Stimulated activated CD8-positive, alpha-beta memory T cell treated with anti-CD3 and anti-CD28 coated beads, Interleukin-15, amount 100 ng/mL, for 48 hours (primary cell): ENCODE measurements at places on chromosomes 11 and 22.

DNA sequence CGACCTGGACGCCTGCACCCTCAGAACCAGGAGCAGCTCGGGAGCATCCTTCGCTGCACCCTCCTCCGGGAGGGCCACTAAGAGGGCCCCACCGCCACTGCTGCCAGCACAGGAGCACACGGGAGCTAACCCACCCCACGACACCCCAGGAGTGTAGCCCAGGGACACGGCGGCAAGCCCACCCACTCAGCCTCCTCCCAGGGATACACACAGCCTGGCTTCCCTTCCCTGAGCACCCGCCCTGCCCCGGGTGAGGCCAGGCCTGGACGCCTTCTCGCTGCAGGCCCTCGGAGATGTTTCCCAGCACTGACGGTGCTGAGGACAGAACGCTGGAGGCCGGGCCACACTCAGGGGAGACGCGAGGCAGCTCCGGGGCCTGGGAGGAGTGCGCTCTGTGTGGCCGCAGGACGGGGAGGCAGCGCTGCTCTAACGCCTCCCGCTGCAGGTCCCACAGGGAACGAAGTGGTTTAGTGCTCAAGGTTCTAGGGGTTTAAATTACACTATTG, 190.4 kb downstream of the BRD1 start:
- DNase-seq = no peak

GRCh38 chr11:68431984-68432645, 28.4 kb upstream of the PPP6R3 start:
- DNase-seq = no peak

DNA sequence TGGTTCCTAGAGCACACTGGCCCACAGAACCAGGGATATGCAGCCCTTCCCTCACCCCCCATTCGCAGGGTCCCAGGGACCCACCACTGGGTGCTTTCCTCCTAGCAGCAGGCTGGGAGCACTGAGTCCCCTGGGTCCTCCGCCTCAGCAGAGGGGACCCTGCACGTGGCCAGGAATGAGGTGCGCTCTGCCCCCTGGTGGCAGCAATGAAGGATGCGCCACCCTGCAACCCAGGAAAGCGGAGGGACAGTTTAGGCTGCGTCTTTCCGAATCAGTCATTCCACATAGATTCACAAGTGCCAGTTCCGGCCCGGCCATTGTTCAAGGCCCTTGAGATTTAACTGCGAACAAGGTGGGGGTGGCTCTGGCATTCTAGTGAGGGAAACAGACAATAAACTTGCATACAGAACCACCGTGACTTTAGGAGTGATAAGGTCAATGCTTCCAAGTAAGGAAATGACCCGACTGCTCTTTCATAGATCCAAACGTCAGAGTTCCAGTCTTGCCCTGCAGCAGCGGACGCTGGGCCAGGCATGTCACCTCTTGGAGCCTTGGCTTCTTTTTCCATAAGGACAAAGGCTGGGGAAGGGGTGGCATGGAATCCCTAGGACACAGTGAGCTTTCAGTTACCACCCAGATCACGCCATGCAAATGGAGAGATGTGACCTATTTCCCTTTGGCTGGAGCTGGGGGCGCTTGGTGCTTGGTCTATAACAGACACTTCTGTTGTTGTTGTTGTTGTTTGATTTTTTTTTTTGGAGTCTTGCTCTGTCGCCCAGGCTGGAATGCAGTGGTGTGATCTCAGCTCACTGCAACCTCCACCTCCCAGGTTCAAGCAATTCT, 7.7 kb downstream of the RIN1 start:
- peak; percentile 68 for DNase-seq

- no peak for DNase-seq
These were observed 4.1 kb downstream of the SLC36A4 start for GRCh38 chr11:93193731-93194130.

DNA sequence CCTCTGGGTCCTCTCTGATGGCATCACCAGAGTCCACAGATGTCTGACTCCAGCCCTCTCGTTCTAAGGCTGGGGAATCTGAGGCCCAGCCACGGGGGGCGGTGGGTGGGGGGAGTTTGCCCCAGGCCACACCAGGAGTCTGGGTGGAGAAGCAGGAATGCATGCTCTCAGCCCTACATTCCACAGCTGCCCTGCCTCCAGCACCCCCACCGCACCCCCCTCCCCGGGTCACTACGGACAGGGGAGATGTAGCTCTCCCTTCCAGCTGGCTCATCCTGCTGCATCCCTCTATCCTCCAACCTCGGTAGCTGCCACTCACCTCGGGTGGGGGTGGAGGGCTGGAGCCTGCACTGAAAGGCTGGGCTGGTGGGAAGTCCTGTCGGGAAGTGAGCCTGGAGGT, 2.3 kb upstream of the PVALB start:
- no peak for DNase-seq

- no peak for DNase-seq
These were observed 20.5 kb upstream of the RBFOX2 start for GRCh38 chr22:36048911-36049677.

- DNase-seq = no peak
These were observed 360.0 kb upstream of the DDI1 start for GRCh38 chr11:103676413-103676812.

- DNase-seq = no peak
These were observed 7.6 kb downstream of the XBP1 start for GRCh38 chr22:28792491-28793383.

DNA sequence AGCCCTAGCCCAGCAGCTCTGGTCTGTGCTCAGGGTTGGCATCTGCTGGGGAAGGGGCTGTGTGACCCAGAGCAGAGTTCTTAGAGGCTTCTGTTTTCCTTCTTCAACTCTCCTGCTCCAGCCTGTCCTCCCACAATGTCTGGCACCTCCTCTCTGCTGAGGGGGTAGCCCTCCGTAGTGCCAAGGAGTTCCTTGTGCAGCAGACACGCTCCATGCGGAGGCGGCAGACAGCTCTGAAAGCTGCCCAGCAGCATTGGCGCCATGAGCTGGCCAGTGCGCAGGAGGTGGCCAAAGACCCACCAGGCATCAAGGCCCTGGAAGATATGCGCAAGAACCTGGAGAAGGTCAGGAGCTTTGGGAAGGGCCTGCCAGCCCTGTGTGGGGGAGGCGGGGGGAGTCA, 69.3 kb downstream of the CEP164 start:
- no peak for DNase-seq

DNA sequence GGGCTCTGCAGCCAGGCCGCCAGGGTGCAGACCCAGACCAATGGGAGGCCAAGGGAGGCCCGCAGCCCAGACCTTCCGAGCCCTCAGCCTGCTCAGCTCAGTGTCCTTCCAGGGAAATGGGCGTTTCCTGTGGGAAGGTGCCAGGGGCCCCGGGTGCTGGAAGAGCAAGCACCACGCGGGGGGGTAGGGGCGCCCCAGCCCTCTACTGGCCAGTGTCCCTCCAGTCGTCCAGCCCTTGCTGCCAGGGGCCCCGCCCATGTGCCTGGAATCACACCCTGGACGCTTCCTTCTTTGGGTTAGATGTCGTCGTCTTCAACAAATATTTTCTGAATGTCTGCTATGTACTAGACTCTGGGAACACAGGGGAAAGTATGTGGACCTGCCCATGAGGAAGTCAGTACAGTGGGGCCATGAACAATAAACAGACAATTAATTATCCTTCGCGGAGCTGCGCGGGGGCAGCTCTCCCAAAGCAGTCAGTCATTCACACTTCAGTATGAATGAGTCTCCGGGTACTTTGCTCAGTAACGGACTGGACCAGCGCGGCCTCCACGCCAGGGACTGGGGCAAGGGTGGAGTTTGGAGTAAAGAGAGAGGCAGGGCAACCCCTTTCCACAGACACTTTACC, 60.2 kb downstream of the CDKN1C start:
- no peak for DNase-seq

- DNase-seq = no peak
These were observed 15.7 kb upstream of the GDPD5 start for GRCh38 chr11:75541193-75542087.

- DNase-seq = no peak
These were observed 20.1 kb upstream of the SYT8 start for GRCh38 chr11:1814691-1815090.

GRCh38 chr11:127118811-127119210, 118.2 kb upstream of the KIRREL3 start:
- no peak for DNase-seq

DNA sequence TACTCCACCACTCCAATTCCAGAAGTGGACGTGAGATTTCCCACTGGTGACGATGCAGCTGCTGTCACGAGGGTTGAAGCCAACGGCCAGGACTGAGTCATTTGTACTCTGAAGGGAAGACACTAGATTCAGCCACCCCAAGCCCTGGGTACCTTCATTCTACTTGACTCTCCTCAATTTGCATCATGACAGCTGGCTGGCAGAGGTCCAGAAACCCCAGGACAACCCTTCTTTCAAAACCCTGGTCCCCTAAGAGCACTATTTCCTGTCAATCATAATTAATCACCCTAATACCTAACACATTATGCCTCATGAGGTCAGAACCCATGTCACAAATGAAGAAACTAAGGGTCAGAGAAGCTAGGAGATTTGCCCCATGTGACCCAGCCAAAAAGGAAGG, 4.9 kb downstream of the EML3 start:
- DNase-seq = no peak

DNA sequence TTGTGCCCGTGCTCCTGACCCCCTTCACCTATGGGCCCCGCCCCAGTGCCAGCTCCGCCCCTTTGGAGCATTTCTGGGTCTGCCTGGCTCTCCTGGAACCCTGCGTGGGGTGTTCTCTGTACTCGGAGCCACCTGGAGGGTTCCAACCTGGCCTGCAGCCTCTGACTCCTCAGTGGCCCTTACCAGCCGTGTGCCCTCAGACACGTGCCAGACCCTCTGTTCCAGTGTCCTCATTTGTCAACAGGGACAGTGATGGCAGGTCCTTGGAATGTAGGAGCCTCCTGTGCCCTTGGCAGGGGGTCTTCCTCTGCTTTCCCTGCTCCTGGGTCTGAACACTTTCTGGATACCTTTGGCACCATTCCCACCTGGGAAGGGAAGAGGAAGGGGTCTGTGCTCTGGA, 96.4 kb downstream of the CACNA1I start:
- DNase-seq = no peak

DNA sequence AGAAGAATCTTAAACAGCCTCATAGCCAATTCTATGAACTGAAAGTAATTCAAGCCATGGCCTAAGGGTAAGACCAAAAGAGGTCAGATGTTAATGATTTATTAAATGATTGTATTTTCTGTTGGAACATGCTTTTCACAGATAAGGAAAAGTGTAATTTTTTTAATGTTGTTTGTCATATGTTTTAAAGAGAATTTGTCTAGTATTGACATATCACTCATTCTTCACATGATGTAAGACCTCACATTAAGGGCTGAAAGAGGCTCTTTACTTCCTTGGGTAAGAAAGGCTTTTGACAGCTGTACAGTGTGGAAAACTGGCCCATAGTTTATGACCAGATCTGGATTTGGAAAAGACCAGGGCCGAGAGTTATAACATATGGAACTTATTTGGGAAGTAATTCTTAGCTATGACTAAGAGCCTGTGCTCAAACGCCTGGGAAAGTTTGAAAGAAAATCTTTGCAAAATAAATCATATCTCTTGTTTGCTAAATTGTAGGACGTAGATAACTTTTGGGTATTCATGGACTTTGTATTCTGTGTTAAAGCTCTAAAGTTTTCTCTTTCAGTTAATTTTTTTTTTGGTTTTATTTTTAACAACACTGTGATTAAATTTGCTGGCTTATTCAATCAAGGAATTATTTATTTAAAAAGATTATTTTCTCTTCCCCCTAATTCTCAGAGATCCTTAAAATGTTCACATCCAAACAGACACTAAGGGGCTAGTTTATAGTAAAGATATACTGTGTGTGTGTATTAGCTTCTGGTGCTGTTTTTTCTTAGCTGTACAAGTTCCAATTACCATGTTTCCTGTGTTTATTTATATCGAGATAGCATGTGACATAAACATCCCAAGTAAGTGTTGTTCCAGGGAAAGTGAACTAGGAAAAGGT, 162.2 kb downstream of the ARHGAP42 start:
- no peak for DNase-seq

- DNase-seq = no peak
These were observed 46.4 kb upstream of the FTH1 start for GRCh38 chr11:62013537-62014476.

GRCh38 chr11:72562431-72562830, 111.8 kb downstream of the PDE2A start:
- no peak for DNase-seq

GRCh38 chr11:13256216-13256615, 21.4 kb upstream of the BMAL1 start:
- no peak for DNase-seq

GRCh38 chr11:9714272-9714940, 50.5 kb downstream of the SWAP70 start:
- no peak for DNase-seq

DNA sequence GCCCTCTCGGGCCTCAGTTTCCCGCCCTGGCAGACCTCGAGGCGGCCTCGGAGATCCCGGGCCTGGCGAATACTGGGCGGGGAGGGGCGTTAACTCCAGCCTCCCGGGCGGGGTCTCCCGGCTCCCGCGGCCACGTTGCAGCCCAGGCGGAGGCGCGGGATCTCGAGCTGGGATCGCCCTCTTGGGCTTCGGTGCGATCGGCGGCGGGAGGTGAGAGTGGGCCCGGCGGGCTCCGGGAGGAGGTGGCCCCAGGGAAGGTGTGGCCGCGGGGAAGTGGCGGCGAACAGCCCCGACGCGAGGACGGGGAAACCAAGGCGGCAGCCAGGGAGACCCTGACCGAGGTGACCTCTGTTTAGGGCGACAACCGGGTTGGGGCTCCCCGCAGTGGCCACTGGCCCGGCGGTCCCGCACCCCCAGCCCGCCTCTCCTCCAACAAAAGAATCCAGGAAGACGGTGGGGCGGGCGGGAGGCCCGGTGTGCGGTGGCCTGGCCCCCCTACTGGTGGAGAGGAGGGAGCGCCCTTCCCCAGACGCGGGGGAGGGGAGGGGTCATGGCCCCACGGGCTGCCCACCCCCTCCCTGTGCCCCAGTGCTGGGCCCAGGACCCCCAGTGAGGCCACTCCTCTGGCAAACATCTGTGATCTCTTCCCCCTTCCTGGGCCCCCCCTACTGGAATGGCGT, at the start of gene PHETA2:
TSS of gene PHETA2 (plus strand) at position 117 of the 680 bp plus-strand sequence. CDS start 3,046 bp downstream, outside the sequence.
- peak; percentile 30 for DNase-seq

DNA sequence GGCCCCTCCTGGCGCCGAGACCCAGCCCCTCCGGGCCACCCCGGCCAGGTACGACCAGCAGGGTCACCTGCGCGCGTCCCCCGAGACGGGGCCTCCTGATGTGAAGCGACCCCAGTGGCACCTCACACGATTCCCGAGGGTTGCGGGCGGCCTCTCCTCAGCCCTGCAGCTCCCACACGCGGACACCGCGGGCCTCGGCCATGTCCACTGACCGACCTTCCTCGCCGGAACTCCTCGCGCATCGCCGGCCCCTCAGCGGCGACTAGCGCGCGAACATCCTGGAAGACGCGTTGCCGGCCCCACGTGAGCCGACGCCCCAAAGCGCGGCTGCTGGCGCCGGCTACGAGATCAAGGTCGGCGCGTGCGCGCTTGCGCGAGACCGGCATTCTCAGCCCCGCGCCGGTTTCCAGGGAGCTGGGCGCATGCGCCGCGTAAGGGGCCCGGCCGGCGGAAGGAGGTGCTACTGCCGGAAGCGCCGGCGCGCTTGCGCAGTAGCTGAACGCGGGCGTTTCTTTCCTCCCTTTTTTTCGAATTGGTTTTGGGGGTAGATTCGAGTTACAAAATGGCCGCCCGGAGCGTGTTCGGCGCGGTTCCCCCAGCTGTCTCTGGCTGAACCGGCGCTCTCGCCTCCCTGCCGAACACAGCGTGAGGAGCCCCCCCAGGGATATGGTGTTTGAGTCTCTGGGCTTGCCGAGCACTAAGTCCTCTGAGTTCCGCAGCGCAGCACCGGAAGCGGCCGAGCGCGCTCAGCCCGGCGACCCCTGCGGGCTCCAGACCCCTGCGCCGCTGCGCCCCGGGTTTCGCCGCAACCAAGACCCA, at the start of gene NUP50:
TSS of gene NUP50 (plus strand) at position 475 of the 819 bp plus-strand sequence. CDS start 4,253 bp downstream, outside the sequence.
- DNase-seq = peak; percentile 95
